ENCODE measurements at places on chromosomes 6 and 20. TPM values are rescaled to one million over a fixed set of nuclear protein-coding genes. Genes with fewer than 3 reads are reported as not detected.

Gene ADA
- 5.3 TPM for total RNA-seq

Gene PDYN
- not detected for total RNA-seq

Gene PTK7
- total RNA-seq, result 121 TPM

Gene RTN4IP1
- total RNA-seq, result 6.8 TPM

Gene ULBP2
- 11.1 TPM for total RNA-seq

Gene RAET1L
- total RNA-seq, result 2.3 TPM

Gene MYCT1
- total RNA-seq, result 0.72 TPM

Gene RMND1
- 41.0 TPM for total RNA-seq

Gene KAT14
- total RNA-seq, result 11.9 TPM

Gene ABCC10
- total RNA-seq, result 11.3 TPM

Gene GMDS
- 13.9 TPM for total RNA-seq

Gene NKAIN4
- 1.2 TPM for total RNA-seq

Gene NRN1
- not detected for total RNA-seq

Gene BMP5
- total RNA-seq, result not detected

Gene ARMH2
- not detected for total RNA-seq

Gene CCN2
- 12.5 TPM for total RNA-seq

Gene C2
- total RNA-seq, result 0.96 TPM

Gene SIRPB2
- total RNA-seq, result 0.21 TPM

Gene LST1
- not detected for total RNA-seq

Gene MAS1
- total RNA-seq, result under 0.01 TPM

Gene FNDC11
- total RNA-seq, result 3.1 TPM

Gene POM121L2
- not detected for total RNA-seq

Gene KCNK16
- not detected for total RNA-seq

Gene LY6G6D
- total RNA-seq, result not detected

Gene PGC
- total RNA-seq, result not detected

Gene SLPI
- total RNA-seq, result 837 TPM

Gene GFRAL
- total RNA-seq, result not detected

Gene FOXA2
- 4.8 TPM for total RNA-seq

Gene GFOD1
- total RNA-seq, result 19.8 TPM

Gene TPD52L1
- total RNA-seq, result 121 TPM

Measured in tracheal epithelial cell (primary cell).